Activated gamma-delta T cell treated with Interleukin-2 at 50 U/mL for 16 hours (primary cell): ENCODE measurements at places on chromosomes 3 and 15.

GRCh38 chr15:70451821-70452653 lies 311.3 kb downstream of the UACA start:
- DNase-seq = peak; percentile 16

DNA sequence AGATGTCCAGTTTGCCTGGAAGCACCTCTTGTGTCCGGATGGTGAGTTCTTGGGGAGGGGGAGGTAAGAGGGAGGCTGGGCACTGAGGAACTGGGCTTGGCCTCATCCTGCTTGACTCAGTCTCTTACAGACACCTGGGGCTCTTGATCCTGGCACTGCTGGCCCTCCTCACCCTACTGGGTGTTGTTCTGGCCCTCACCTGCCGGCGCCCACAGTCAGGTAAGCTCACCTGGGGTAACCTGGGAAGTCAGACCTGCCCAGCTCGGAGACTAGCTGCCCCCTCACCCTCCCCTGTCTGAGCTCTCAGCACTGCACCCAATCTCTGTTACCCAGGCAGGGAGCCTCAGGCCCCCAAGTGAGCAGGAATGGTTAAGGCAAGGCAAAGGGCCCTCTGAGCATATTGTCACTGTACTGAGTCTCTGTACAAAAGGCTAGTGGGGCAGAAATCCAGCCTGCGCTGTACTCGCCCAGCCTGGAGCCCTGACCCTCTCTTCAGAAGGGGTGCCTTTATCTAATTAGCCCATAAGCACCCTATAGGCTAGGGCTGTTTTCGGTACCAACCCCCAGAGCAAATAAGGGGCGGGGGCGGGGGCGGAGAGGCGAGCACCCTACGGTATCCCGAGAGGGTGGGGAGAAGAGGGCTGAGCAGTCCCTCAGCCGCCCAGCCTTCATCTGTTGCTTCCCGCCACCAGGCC lies 2.2 kb upstream of the IL17RC start:
- DNase-seq = no peak

DNA sequence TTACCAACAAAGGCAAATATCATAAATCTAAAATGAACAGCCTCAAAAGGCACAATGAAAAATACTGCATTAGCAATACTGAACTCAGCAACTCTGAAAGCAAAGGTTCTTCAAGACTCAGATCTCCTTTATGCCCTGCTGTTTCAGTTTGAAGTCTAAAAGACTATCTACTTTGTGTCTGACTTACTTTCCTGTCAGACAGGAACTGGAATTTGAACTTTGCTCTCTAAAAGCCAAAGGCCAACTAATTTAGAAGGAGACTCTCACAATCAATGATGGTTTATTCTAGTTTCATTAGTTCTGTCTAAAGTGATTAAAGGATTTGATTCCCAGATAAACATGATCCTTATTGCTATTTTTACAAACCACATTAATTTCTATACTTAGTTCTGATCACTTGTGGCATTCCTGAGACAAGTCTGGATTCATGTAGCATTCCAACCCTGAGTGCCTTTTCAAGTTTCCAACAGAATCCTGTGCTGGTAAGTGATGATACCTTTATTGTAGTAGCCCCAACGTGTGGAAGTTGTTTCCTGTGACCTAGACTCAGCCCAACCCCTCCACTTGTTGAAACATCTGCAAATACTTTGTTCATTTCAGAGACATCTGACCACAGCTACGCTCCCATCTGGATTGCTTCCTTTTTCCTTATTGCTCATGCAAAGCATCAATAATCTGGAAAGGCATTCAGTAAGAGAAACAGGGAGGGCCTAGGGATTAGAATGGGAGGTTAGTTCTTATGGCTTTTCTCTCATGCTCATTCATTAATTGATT lies 14.9 kb upstream of the LEKR1 start:
- no peak for DNase-seq

GRCh38 chr15:68400066-68400456 lies 31.9 kb downstream of the ITGA11 start:
- no peak for DNase-seq

GRCh38 chr15:66963710-66964109 lies 101.7 kb upstream of the SMAD3 start:
- no peak for DNase-seq

DNA sequence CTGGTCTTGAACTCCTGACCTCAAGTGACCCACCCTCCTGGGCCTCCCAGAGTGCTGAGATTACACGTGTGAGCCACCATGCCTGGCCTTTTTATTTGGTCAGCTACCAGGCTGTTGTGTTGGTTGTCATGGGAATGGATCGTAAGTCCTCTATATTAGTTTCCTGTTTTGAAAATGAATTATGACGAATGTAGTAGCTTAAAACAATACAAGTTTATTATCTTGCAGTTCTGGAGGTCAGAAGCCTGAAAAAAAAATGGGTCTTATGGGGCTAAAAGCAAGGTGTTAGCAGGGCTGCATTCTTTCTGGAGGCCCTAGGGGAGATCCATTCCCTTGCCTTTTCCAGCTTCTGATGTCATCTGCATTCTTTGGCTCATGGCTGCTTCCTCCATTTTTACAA lies 25.1 kb upstream of the HERC1 start:
- DNase-seq = no peak
